Activated T-cell treated with anti-CD3 and anti-CD28 coated beads, Interleukin-2, amount 50 U/mL, for 1 hour (primary cell): ENCODE measurements at places on chromosomes 5 and 9.

- no peak for DNase-seq
Observed at GRCh38 chr9:91898451-91899218, 51.4 kb downstream of the ROR2 start.

GRCh38 chr5:171395042-171395441 is 7.4 kb downstream of the NPM1 start:
- DNase-seq: no peak

DNA sequence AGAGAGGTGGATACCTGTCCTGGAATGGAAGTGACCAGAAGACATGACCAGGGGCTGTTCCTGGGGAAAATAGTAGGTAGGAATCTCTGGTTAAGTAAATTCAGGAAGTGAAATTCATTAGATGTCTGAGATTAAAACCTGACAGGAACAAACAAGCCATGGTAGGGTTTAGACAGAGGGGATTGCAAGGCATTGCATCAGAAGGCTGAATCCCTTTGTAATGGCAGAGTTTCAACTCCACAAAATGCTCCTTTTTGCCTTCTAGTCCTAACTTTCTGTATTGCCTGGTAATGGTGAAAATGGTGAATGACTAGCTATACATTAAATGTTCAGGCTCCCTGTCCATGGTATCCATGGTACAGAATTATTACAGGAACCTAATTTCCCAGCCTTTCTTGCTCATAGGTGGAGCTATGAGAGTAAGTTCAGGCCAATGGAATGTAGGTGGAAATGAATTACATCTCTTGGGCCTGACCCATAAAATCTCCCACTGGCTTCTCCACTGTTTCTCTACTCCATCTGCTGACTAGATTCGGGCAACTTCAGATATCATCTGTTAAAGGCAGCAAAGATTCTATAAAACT is 113.4 kb upstream of the CNTLN start:
- no peak for DNase-seq

- peak; percentile 32 for DNase-seq
Observed at GRCh38 chr9:32524892-32525708, 896 bp downstream of the RIGI start.

DNA sequence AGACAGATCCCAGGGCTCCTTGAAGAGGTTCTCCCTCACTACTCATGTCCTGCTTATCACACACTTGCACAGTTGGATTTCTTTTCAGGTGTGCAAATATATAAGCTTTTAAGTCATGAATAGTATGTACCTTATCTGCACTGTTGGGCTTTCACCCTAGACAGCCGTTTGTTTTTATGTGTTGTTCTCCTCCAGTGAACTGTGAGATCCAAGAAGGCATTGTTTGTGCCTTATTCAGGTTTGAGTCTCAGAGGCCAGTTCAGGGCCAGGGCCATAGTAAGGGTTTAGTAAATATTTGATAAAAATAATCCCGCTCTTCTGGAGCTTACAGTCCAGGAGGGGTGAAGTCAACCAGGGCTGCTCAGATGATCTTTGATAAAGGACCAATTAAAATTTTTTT is 480.0 kb downstream of the TMEM38B start:
- DNase-seq: no peak

DNA sequence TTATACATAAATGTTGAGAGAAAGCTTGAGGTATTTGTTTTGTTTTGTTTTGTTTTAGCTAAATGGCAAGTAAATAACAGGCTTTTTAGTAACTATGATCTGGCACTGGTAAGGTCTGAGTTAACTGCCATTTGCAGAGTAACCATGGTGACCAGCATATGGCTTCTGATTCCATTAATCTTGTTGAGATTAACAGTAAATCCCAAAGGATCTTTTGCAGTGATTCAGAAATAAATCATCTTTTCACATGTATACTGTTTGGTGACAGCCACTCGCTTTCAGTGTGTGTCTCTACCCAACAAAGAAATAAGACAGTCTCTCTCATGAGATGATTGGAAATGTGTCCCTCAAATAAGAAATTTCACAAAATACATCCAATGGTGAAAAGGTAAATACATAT is 235.6 kb downstream of the RAB3C start:
- DNase-seq: no peak

- DNase-seq: no peak
Observed at GRCh38 chr5:146758938-146759337, 119.6 kb downstream of the PPP2R2B start.

DNA sequence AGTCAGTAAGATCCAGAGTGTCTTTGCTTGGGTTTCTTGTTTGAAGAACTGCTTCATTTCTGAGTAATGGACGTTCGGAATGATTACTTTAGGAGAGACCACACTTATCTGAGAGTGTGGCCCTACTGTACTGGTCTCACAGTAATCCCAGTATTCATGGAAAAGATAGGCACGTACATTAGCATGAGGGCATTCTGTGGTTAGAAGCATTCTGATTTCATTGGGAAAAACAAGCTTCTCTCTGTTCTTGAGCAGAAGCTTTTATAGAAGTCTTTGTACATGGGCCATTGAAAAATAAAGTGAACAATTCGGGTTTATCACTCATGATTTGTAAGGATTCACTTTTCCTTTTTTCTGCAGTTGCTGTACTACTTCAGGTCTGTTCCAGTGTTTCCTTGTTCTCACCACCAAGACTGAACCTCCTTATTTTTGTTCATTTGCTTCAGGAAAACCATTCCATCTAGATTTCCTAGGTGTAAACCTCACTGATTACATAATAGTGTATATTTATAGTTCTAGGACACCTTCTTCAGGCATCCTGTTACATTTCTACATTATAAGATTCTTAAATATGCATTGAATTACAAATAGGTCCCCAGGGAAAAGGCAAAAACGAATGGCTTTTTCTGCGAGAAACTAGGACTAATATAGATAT is 10.1 kb downstream of the TGFBR1 start:
- no peak for DNase-seq

GRCh38 chr9:130205912-130206311 is 33.7 kb downstream of the NCS1 start:
- DNase-seq: no peak

- DNase-seq: no peak
Observed at GRCh38 chr5:153792305-153792704, 246.4 kb downstream of the FAM114A2 start.

DNA sequence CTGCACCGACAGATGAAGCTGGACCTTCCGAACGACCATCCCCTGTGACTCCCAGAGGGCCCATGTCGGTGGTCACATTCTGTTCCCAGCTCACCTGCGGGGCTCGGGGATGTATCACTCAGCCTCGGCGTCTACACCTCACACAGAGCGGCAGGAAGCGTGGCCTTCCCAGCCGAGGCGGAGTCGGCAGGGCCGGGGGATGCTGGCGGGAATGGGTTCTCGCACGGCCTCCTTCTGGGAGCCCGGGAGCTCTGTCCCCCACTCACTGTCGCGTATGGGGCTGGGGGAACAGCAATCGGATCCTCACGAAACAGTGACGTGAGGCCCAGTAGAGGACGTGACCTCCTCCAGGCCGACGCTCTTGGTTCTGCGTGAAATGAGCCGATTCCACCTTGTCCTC is 20.4 kb downstream of the NACC2 start:
- no peak for DNase-seq

DNA sequence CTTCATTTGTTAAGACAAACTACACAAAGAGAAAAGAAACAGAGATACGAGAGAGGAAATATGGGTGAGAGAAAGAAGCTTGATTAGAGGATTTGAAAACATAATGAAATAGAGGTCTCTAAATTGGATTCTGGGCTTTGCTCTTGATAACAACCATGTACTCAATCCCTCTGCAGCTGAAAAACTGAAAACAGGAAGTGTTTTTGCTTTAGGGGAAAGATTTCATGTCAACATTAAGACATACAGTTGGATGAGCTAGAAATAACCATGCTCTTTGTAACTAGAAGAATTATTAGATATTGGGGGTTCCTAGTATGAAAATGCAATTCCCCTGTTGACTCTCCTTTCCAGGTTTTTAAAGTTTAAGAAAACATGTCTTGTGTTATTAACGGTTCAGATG is 21.9 kb downstream of the CRHBP start:
- DNase-seq: no peak

DNA sequence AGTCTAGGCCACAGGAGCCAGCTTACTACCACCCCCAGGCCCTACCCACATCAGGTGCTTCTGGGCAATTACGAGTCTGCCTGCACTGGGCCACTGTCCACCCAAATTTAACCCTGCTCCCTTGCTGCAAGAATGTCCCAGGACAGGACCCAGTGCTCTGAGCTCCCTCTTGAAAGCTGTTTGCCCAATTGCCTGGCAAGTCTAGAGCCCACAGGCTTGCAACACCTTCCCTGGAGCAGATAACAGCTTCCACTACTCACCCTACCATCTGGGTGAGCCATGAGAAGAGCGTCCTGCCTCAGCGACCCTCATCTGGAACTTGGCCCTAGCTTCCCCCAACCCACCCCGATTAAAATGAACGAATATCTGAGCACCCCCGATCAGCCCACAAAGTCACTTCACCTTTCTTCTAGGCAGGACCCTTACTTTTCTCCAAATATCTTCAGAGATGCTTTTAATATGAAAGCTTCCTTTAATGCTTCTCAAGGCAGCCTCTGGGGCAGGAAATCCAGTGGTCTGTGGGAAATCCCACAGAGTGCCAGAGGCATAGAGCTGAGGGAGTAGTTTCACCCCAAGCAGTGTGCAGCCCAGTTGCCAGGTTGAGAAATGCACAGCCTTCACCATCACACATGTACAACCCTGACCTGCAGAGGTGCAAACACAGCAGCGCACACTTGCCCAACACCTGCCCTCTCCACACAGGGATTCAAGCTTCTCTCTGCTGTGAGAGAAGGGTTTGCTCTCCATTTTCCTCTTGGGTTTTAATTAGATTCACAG is 10.6 kb downstream of the ACSL6 start:
- no peak for DNase-seq

GRCh38 chr5:139914218-139914807 is 118.7 kb downstream of the PSD2 start:
- no peak for DNase-seq

DNA sequence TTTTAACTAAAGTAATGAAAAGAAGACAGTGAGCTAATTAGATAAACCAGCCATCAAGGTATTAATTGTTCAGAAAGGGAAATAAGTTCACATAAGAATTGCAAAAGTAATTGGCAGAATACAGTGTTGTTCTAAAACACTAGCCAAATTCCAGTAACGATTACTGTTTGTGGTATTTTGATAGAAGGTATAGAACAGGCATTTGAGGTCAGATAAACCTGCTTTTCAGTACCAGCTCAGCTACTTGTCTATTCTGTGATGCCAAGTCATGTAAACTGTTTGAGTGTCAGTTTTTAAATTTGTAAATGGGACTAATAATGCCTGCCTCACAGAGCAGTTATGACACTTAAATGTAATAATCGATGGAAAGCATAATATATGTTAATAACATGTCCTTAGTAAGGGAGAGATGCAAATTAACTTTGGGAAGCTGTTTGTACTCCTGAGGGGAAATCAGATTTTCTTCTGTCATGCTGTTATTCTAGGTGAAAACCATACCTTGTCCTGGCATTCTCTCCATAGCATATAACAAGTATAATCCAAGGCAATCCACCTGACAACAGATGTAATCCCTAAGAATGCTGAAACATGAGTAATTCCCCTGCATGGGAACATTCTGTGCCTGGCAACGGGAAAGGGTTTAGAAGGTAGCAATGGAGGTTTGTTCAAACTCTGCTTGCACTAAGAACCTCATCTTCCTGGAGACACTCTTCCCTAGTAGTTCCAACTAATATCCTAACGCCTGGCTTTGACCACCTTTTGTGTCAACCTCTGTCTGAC is 509.5 kb upstream of the PAPPA start:
- DNase-seq: no peak

- DNase-seq: no peak
Observed at GRCh38 chr9:81656004-81656403, 33.3 kb downstream of the TLE1 start.

GRCh38 chr5:6586647-6587042 is 46.2 kb downstream of the NSUN2 start:
- no peak for DNase-seq

DNA sequence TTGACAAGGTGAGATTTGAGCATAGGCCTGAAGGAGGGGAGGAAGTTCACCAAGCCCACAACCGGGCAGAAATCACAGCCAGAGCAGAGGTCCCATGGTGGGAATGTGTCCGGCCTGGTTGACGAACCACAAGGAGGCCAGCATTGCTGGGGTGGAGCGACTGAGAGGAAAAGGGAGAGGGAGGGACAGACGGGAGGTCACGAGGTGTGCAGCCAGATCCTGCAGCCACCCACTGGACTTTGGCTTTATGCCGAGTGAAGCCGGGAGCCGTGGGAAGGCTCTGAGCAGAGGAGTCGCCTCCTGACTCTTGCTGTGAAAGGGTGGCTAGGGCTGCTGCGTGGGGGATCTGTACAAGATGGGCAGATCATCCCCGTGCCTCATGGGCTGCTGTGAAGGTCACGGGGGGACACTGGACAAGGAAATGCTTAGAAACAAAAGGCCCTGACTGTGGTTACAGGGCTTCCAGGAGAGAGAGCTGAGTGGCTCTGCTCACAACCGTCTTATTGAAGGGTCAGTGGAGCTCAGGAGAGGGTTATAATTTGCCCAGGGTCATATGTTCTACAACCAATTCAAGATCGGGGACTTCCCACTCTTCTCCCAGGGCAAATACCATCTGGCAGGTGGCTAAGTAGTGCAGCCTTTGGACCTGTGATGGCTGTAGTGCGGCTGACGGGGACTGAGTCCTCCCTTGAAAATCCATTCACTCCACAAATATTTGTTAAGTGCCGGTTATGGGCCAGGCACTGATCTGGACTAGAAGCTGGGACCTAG is 15.6 kb upstream of the CD74 start:
- no peak for DNase-seq

DNA sequence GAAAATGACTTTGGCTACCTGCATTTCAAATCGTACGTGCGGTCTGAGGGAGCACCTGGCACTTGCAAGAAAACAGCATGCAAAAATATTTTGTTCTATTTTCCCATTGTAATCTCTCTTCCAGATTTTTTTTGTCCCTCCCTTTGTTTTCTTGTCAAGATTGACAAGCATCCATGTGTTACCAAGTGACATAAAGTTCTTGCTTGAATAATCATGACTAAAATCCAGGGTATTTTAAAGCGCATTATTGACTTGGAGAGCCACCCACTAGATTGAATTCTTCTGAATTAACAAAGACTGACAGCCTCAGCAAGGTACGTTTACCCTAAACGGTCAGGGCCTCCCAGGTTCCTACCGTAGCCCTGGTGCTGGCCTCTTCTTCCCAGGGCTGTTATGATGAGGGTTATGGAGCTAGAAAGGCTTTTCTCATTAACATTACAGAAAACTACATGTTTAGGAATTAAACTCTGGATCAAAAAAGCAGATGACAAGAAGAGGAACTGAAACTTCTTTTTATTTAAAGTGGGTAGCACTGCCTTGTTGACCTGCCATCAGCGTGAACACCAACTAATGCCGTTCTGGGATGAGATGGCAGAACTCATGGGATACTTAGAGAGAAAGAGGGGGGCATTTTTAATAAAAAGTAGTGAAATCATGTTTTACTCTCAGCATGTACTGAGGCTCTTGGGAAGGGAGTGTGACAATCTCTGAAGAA is 297.0 kb downstream of the EFNA5 start:
- no peak for DNase-seq

DNA sequence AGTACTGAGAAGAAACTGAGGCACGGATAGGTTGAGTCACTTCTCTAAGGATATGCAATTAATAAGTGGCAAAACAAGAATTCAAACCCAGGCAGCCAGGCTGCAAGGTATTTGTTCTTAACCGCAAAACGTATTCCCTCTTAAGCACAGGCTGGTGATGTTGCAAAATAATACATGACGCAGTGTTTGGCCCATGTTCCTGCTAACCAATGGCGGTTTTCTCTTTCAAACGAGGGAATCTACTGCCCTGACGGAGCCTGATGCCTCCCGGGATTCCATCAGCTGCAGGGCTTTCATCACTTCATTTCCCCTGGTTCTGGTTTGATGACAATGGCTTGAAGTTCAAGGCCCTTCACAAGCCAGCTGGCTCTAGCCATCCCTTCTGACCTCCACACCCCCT is 154.8 kb downstream of the SLIT3 start:
- no peak for DNase-seq

GRCh38 chr9:121529237-121529987 is 29.8 kb upstream of the GGTA1 start:
- DNase-seq: no peak
